AG09309 (cell line): ENCODE measurements at places on chromosomes 1 and 21.

DNA sequence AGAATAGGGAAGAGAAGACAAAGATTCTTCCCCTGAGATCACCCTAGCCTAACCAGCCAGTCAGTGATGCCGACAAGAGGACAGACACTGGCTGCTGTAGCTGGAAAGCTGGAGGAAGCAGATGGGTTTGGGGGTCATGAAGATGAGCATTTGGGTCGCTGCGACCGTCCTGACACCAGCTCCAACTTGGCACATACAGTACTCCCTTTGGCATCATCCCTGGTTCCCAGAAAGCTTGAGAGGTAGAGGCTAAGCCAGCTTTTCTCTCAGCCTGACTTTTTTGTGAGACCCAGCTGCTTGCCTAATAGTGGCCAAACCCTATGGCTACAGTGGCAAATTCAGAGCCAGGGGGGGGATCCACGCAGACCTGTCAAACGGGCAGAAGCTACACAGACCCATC lies 43.0 kb upstream of the IKBKE start:
- DNase-seq: no peak

- DNase-seq: no peak
Measured at GRCh38 chr1:27557596-27558340, 46.2 kb downstream of the AHDC1 start.

DNA sequence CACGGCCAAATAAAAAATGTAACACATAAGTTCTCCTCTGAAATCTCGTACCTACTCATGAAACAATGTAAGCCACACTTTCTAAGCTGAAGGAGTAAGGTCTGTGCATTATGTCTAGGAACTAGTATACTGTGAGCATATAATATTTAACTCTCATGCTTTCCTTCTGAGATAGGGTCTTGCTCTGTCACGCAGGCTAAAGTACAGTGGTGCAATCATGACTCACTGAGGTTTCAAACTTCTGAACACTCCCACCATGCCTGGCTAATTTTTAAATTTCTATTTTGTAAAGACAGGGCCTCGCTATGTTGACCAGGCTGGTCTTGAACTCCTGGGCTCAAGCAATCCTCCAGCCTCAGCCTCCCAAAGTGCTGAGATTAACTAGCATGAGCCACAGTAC lies 71.3 kb downstream of the AHCTF1 start:
- no peak for DNase-seq

- DNase-seq: no peak
Measured at GRCh38 chr21:44046734-44047133, 34.6 kb downstream of the TRAPPC10 start.

- DNase-seq: no peak
Measured at GRCh38 chr1:198662821-198663220, 24.0 kb downstream of the PTPRC start.

DNA sequence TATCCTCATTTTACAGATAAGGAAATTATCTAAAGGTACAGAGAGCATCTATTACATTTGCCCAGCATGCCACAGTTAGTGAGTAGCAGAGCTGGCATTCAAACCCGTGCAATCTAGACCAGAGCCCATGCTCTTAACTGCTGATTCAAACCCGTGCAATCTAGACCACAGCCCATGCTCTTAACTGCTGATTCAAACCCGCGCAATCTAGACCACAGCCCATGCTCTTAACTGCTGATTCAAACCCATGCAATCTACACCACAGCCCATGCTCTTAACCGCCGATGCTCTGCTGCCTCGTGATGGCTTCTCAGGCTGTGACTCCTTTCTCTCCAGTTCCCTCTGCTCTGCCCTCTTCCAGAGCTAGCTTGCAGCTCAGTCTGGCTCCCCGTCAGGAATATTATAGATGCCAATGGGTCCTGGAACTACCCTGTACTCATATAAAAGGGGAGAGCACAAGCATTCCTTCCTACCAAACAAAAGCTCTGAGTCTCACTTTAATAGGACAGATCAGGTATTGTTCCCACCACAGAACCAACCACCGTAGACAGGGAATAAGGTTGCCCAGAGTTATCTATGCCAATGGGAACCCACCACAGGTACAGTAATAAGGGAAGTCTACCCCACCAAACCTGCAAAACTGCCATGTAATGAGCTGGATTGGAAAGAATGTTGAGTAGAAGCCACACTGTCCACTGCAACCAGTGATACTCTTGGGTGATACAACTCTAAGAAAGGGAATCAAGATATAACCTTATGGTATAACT lies 78.4 kb downstream of the SMYD3 start:
- DNase-seq: peak; percentile 95

- no peak for DNase-seq
Measured at GRCh38 chr1:245245021-245245667, 90.4 kb downstream of the KIF26B start.

- no peak for DNase-seq
Measured at GRCh38 chr1:190897233-190897632, 419.6 kb upstream of the BRINP3 start.

DNA sequence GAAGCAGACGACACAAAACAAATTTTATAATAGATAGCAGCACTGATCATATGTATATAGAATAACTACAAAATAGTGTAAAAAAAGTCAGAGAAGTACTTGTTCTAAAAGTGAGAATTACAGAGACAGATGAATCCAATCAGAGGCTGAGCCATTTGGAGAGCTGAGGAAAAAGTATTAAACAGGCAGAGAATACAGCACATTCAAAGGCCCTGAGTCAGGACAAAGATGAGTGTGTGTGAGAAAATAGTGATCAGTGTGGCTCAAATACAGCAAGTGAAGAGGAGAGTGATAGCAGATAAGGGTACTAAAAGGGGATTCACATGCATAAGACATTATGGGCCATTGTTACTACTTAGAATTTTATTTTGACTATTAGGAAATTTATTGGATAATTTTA lies 430.6 kb upstream of the BRINP3 start:
- DNase-seq: no peak

DNA sequence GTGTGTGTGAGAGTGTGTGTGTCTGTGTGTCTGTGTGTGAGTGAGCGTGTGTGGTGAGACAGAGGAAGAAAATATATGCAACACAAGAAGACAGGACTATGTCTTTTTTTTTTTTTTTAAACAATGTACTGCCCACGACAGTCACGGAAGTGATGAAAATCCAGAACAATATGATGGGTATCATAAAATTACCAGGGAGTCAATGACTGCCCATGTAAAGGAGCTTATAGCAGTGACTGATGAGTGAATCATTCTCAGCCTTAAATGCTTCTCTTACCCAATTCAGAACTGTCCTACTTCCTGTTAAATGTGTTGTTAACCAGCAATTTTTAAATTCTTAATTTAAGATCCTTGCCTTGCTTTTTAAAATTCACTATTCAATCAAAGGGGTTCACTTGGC lies 46.6 kb downstream of the RGS7 start:
- peak; percentile 61 for DNase-seq

- DNase-seq: no peak
Measured at GRCh38 chr1:160489513-160490261, 33.4 kb downstream of the SLAMF6 start.

DNA sequence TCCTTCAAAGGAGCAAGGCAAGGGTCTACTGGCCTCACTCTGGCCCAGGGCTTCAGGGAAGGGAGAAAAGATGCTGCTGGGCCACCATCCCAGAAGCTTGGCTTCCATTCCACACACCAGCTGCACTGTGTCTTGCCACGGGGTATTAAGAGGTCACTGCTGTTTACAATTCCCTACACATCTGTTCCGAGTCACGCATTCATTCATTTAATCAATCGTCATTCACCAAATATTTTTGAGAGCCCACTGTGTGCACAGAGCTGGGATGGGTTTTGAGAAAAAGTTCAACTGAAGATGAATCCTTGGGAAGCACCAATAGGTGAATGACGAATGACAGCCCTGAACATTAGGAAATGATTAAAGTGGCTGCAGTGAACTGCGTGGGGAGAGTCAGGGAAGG lies 101.7 kb downstream of the NAV1 start:
- no peak for DNase-seq

DNA sequence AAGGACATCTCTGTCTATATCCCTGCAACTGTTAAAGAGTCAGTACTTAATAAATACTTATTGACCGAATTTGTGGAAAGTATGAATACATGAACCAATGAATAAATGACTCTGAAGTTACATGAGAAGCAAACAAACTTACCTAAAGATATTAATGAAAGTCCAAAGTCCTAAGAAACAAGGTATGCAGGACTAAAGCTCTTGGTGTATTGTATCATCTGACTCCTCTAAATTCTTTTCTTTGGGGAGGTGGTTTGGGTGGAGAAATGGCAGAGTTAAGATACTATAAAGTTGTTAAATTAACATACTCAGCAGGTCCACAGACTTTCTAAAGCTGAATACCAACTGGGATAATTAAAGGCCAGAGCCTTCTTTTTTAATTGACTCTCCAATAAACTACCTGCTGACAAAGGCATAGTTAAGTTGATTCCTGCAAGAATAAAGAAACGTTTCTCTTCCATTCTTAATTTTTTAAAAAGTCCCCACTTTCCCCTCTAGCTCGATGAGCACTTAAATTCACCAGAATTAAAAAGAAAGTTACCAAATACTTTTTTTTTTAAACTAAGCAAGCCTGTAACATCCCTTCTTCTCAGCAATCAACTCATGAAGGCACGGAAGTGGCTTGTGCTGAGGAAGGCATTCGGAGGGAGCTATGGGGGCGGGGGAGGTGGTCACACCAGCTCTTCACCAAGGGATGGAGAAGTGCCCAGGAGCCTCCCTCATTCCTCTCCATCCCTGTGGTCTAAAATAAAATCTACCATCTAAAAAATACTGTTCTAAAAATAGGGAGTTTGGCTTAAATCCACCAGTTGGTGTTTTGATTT lies 61.1 kb downstream of the GADD45A start:
- no peak for DNase-seq
